ENCODE measurements at places on chromosomes 1 and 21.

DNA sequence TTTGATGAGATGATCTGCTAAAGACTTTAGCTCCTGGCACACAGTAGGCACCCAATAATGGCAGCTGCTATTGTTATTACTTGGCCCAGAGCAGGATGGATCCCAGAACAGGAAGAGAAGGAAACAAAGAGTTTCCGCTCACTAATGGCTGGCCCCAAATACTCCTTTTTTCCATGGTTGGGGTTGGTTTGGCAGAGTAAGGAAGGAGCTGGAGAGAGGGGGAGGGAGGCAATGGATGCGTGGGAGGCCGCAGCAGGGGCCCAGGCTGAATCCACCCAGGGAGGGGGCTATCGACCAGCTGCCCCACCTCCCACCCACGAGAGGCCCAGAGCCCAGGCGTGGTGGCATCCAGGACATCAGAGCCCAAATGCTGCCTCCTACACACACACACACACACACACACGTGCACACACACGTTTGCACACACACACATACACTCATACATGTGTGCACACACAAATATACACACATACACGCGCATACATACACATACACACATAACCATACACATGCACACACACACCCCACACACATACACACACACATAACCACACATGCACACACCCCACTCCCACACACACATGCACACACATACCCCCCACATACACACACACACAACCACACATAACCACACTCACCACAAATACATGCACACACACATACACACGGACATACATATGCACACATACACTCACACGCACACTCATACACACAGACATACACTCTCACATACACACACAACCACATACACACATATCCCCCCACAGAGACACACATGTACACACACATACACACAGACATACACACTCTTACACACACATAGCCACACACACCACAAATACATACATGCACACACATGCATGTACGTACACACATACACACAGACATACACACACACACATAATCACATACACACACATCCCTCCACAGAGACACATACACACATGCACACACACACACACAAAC is 25.2 kb downstream of the C1QB start:
- no peak for DNase-seq

DNA sequence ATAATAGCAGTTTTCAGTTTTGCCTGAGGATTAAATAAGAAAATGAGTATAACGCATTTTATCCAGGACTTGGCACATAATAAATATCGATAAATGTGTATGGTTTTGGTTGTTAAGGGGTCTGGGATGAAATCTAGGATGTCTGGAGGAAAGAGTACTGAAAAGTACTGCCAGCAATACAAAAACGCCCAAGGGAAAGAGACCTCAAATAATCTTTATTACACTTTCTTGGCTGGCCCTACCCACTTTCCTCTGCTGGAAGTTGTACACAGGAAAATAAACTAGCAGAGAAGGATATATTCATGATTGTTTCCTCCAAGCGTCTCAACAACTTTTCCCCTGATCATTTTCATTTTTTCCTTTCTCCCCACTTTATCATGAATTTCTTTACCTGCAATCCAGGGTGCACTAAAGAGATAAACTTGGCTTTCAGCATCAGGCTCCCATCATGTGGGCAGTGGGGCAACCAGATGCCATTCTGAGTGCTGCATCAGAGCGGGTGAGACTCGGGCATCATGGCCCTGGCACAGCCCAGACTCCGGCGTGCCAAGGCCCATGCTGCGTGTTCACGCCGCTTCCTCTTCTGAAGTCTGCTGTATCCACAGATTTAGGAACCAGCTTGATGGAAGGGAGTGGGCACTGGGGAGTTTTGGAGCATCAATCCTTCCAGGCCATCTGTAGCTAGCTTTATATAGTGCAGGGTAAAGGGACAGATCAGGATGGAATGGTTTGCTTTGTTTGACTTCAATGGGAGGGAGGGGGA is 35.8 kb upstream of the PLXNA2 start:
- DNase-seq, result no peak

- DNase-seq, result no peak
Observed at GRCh38 chr1:99594205-99594604, 51.7 kb upstream of the PALMD start.

DNA sequence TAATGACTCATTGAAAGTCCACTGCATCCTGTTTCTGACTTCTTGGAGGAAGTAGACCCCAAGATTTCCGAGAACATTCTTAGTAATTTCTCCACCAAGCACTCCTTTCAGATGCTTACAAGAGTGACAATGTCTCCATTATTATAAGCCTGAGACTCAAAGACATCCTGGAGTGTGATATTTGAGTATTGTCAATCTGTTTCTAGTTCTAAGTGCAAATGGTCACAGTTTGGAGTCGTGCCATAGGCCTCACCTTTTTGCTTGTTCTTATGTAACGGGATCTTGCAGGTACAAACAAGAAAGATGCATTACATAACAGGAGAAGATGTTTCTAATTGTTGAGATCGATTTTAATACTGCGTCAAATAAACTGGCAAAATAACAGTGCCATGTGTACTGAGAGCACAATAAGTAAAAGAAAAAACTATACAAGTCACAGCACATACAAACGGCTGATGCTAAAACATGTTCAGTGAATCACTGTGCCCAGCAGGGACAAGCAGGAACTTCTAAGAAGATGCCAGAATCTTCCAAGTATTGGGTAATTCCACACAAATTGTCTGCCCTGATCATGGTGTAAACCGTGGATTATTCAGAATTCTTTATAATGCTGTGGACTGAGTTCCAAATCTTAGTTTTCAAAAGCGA is 54.1 kb downstream of the CD2 start:
- no peak for DNase-seq

Measured in activated T-helper 1 cell treated with anti-CD3 and anti-CD28 coated beads, Interleukin-12 subunit alpha, Interleukin-12 subunit beta, Interleukin-2, Interleukin-4 antibody, amounts not matched to agents 30 ng/mL and 10 ng/mL and 1 ng/mL, durations not matched to agents 14 hours and 24 hours and 36 hours (primary cell).